ENCODE measurements at places on chromosomes 1 and 21. TPM values are rescaled to one million over a fixed set of nuclear protein-coding genes. Genes with fewer than 3 reads are reported as not detected.

DNASE2B gene
- total RNA-seq = not detected

ANKRD13C gene
- 24.6 TPM for total RNA-seq

OLFML3 gene
- 0.94 TPM for total RNA-seq

WNT4 gene
- not detected for total RNA-seq

ZNF684 gene
- 8.8 TPM for total RNA-seq
